ENCODE measurements at places on chromosomes 2 and 18.
A peak's percentile ranks its signal among the peaks of the same experiment; 100 is the strongest.

DNA sequence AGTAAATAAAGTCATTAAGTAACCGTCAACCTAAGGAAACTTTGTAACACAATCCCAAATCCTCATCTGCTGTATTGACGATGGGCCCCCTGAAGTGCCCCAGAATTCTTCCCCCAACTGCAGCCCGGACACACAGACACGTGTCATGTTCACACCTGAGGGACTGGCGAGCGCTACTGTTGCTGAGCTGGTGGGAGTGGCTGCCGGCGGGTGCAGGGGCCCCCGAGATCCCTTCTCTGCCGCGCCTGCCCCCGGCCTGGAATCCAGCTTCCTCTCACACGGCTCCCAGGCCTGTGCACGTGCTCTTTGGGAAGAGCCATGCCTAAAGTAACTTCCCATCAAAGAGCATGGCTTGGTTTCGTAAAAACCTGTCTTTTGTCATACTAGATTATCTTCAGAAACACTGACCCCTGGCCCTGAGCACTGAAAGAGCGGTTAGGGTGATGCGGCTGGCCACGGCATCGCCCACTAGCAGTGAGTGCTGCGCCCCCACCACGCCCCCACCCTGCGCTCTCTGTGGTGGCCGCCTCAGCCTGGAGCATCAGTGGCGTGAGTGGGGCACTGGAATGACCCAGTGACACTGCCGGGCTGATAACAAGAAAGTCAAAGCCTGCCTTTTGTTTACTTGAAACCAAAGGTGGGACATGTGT, 56.0 kb downstream of the ADI1 start:
- no peak for DNase-seq

DNA sequence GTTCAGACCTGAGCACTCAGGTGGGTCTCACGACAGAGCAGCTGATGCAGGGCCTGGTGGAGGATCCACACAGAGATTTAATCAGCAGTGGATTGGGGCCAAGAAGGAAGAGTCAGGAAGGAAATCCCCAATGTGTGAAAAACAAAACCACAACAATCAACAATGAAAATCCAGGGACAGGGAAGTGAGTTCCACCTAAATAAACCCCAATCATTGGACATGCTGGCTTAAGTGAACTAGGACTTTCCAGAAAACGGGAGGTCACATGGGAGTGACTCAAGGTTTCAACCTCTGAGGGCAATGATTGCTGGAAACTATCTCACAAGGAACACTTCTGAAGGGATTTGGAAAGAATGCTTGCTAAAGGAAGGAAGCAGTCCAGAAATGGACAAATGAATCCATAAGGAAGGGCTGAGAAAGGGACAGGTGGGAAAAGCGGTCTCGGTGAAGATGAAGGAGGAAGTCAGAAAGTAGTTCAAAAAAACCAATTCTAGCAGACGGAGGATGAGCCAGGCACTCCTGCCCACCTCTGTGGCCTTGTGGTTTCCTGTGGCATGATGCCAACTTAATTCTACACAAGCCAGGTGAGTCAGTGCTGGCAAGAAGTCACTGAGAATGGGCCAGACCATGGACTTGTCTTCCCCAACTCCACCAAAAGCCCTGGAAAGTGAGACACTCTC, 15.4 kb upstream of the XDH start:
- DNase-seq: no peak

GRCh38 chr2:201781557-201782051, 871 bp upstream of the ALS2 start:
- peak; percentile 22 for DNase-seq

DNA sequence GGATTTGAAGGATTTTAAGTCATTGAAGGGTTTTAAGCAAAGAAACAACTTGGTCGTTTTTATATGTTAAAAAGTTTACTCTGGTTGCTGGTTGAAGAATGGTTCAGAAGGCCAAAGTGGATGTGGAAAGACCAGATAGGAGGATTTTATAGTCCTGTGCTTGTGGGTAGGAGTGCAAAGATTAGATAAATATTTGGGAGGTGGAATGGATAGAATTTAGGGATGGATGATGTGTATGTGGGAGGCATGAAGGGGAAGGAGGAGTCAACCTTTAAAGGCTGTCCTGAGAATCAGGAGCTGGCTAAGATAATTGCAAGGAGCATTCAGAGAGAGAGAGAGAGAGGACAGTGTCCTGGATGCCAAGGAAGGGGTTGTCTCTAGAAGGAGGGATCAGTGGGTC, 190.1 kb upstream of the SPRED2 start:
- DNase-seq: no peak

GRCh38 chr2:158969715-158970240, 1.3 kb downstream of the TANC1 start:
- peak; percentile 19 for DNase-seq
